ENCODE measurements at places on chromosomes 16 and 17.

DNA sequence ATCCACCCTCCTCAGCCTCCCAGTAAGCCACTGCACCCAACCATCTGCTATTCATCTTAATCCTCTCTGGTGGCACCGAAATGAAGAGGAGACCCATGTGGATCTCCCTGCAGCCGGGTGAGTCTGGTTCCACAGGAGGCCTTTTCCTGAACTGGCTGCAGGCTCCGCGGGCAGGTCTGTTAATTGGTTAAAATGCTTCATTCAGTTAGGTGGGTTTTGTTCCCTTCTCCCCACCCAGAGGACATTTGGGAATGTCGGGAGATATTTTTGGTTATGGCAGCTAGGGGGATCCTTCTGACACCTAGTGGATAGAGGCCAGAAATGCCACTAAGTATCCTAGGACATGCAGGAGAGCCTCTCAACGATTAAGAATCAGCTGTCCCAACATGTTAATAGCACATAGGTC lies 16.7 kb downstream of the C16orf54 start:
- peak; percentile 24 for DNase-seq

- no peak for DNase-seq
Measured at GRCh38 chr16:2464333-2464732, 4.4 kb downstream of the TEDC2 start.

DNA sequence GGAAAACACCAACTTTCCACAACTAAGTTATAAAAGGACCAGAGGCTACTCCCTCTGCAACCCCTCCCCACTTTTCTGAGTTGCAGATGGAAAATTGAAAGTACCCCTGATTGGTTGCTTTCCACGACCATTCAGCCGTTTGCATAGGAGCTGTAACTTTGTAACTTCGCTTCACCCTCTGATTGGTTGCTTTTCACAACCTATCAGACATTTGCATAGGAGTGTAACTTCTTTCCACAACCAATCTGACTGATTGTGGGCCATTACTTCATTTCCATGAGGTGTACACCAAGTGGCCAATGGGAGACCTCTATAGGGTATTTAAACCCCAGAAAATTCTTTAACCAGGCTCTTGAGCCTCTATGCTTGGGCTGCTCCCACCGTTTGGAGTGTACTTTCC lies 644.1 kb downstream of the WWOX start:
- no peak for DNase-seq

DNA sequence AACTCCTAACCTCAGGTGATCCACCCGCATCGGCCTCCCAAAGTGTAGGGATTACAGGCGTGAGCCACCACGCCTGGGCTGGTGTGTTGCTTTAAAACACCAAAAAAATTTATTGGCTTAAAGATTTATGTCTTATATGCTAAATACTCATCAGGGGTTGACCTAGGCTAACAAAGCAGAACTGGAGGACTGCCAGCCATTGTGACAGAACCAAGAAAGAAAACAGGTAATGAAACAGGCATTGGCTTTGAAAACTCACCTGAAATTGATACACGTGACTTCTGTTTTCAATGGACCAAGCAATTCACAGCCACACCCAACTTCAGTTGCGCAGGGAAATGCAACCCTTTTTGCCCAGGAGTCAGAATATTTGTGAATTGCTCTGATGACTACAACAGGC lies 4.9 kb upstream of the PHAF1 start:
- DNase-seq = no peak

- DNase-seq = no peak
Measured at GRCh38 chr17:49497148-49498028, 2.3 kb downstream of the NGFR start.

DNA sequence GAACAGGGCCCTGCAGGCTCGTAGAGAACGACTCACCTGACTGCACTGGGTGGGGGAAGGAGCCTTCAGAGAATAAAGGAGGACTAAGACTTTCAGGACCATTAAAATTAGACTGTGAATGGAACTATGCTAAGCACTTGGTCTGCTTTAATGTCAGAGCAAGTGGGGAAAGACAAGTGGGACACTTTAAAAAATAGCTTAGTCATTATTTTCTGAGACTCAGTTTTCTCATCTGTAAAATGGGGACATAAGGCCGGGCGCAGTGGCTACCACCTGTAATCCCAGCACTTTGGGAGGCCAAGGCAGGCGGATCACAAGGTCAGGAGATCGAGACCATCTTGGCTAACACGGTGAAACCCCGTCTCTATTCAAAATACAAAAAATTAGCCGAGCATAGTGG lies 19.3 kb upstream of the BCO1 start:
- DNase-seq = no peak

- peak; percentile 12 for DNase-seq
Measured at GRCh38 chr16:69762814-69763598, 874 bp downstream of the WWP2 start.

DNA sequence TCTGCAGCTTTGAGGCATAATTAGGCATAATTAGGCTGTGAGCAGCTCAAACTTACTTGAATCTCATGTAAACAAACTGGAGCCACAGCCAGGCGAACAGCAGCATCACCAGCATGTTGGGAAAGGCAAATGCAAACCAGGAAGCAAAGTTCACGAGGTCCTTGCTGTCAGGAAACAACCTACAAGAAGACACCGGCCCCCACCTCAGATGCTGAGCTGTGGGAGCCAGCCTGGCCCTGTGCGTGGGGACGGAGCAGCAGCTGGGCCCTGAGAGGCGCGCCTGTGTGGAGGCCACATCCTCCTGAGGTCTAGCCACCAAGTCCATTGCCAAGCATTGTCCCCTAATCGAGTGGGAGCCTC lies 12.2 kb downstream of the SLC13A5 start:
- DNase-seq = no peak

DNA sequence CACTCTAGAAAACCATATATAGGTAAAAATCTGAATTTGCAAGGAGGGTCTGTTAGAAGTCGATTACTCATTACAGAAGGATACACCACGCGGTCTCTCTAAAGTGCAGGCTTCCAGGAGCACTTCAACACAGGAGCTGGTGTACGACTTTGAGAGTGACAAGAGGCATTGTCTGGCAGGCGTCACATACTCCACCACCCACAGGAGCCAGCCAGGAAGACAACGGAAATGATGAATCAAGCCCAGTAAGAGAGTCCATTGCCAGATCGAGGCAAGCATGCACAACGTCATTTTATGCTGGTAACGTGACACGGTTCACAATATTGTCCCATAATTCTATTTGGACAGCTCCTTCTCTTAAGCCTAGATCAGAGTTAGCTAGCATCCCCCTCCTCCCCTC lies 15.0 kb upstream of the CACNG4 start:
- DNase-seq = no peak

- no peak for DNase-seq
Measured at GRCh38 chr17:55201308-55201932, 63.3 kb upstream of the HLF start.

GRCh38 chr16:12708266-12708665 lies 95.4 kb downstream of the CPPED1 start:
- DNase-seq = no peak

- no peak for DNase-seq
Measured at GRCh38 chr17:29581583-29582253, 7.7 kb downstream of the GIT1 start.

DNA sequence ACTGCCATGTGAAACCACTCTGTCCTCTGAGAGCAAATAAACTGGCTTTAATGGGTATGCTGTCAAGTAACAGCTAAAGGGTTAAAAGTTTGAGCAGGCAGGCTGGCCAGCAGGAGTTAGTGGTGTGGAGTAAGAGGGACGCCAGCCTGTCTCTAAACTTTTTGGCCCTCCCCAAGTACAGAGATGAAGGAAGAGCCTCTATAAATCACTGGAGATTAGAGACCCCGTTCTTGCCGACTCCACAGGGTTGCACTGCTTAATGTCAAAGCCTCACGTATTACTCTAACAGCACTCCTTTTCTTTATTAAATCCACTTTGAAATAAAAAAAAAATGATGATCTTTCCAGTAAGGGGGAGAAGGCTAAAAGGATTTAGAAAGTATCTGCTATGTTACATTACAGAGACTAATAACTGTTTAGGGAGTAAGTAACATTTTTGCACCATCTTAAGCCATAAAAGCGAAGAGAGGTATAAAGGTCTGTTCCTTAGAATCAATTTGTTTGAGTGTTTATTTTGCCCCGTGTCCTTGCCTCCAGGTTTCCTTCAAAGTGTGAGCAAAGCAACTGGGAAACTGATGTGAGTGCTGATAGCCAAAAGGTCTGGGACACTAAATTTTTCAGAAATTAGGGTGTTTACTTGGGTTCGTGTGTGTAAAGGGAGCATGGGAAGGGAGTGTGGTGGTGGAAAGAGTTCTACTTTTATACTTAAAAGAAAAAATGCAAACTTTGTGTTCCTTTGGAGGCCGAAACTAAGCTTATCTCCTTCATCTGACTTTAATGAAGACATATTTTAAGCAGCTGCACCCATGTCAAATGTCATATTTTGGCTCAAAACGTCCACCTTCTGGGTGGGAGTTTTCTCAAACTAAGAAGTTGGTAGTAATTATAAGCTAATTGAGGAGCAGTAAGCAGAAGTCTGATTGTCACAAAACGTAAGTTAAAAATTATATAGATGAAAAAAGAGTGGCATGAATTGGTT lies 109.9 kb upstream of the TBX2 start:
- DNase-seq = no peak

DNA sequence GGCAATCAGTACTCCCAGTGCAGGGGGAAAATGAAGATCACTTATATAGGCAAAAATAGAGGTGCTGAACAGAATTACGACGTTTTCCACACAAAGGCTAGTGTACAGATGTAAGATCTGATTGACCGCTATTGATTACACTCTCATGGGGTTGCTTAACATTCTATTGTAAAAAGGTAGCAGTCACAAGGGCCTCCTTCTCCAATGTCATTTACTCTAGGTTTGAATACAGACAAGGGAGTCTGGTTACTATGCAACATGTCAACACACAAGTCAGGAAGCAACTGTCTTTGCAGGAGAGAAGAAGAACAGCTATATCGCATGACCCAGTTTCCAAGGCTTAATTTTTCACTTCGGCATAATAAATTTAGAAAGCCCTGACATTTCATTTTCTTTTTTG lies 7.9 kb downstream of the KRT37 start:
- DNase-seq = no peak

GRCh38 chr16:12188061-12188934 lies 211.8 kb downstream of the SNX29 start:
- no peak for DNase-seq

GRCh38 chr16:84806256-84806889 lies 13.4 kb upstream of the CRISPLD2 start:
- peak; percentile 93 for DNase-seq

GRCh38 chr17:63445571-63445953 lies 544 bp downstream of the CYB561 start:
- DNase-seq = no peak

DNA sequence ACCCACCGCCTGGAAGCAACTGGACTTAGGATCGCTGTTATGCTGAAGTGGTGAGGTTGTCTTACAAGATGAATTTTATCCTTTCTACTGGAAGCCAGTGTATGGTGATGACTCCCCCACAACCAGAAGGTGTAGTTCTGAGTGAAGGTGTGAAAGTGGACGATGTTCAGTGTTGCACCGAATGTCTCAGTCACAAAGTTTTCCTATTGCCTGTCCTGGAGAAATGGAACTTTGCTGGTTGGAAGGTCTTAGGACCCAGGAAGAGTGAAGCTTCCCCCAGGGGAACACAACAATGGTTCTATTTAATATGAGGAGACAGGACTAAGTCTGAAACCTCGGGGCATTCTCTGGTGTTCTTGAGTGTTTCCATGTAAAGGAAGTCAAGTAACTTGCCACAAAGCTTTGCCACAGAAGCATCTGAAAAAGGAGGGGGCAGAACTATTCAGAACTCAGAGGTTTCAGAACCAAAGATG lies 44.2 kb downstream of the USP22 start:
- no peak for DNase-seq

- no peak for DNase-seq
Measured at GRCh38 chr17:67128700-67129099, 84.3 kb downstream of the CACNG1 start.

DNA sequence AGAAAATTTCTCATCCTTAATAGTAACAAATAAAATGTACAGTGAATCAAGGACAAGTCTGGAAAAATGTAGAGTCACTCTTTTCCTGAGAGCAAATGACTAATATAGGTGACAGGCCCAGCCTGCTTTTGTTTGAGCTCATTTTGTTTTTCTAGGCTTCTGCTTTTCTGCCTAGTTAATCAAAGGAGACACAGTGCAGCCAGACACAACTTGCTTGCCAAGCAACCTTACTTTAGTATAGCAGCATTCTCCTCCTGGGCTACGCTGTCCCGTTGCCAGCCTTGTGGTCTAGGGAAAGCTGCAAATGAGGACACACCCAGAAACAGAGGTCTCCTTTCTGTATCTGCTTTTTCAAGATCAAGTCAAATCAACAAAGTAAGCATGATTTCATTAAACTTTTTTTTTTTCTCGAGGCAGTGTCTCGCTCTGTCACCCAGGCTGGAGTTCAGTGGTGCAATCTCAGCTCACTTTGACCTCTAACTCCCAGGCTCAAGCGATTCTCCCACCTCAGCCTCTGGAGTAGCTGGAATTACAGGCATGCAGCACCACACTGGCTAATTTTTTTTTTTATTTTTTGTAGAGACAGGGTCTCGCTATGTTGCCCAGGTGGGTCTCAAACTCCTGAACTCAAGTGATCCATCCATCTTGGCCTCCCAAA lies 17.2 kb downstream of the GINS3 start:
- DNase-seq = peak; percentile 55

- no peak for DNase-seq
Measured at GRCh38 chr17:59465949-59466307, 99.5 kb upstream of the DHX40 start.

GRCh38 chr17:77886387-77886728 lies 72.1 kb upstream of the TNRC6C start:
- DNase-seq = no peak

- no peak for DNase-seq
Measured at GRCh38 chr16:88601313-88602036, 31.3 kb downstream of the ZC3H18 start.

GRCh38 chr16:19344224-19344801 lies 58.8 kb downstream of the CLEC19A start:
- no peak for DNase-seq

DNA sequence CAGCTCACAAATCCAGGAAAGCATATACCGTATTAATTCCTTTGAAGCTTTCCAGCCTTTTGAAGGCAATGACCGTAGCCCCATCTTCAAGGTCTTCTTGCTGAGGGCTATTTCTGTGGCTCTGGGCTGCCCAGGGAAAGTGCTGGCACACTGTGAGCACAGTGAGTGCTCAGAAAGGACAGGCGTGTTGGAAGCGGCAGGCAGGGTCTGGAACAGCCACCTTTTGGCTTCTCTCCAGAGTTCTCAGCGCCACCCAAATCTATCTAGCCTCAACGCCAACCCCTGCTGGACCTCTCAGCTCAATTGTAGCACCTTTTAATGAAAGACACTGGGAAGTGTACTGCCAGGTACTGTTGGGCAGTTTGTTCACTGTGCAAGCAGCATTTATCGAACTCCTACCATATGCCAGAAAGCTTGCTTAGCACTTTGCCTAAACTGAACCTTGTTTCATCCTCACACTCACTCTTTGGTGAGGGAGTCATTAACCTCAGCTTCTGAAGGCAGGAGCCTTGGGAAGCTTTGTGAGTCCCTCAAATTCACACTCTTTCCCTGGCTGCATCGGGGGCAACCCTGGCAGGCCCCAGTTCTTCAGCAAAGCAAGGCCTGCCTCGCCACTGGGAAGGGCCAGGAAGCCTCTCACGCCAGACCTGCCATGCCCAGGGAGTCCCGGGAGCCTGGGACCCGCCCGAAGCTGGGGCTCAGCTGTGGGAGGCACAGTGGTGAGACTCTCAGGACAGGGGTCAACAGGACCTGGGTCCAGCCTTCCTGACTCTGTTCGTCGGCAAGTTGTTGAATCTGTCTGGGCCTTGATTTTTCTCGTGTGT lies 13.5 kb upstream of the CIBAR2 start:
- no peak for DNase-seq

- DNase-seq = no peak
Measured at GRCh38 chr16:20822521-20823325, 16.4 kb downstream of the REXO5 start.
